ENCODE measurements at places on chromosomes 7 and 10.

- DNase-seq: no peak
Measured at GRCh38 chr7:39882148-39882784, 67.8 kb upstream of the CDK13 start.

DNA sequence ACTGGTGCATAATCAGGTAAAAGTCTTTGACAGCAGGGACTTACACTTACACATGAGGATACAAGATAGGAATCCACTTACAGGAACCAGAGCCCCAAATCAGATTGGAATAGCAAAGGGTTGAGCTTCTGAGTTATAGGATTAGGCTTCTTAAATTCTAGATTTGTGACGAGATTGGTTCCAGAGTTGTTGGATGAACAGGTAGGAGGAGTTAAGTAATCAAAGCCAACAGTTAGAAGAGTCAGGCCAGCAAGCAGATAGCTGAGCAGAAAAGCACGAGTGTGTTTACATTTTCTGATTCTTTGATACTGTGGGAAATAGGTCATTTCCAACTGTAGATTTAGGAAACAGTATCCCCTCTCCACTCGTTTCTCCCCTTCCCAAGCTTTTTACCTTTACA is 167.0 kb downstream of the MDFIC start:
- DNase-seq: no peak

GRCh38 chr10:115141254-115141653 is 48.1 kb downstream of the ATRNL1 start:
- no peak for DNase-seq

GRCh38 chr10:73906524-73907447 is 4.1 kb upstream of the PLAU start:
- peak; percentile 93 for DNase-seq

GRCh38 chr7:85135977-85136376 is 50.9 kb downstream of the SEMA3D start:
- peak; percentile 71 for DNase-seq

GRCh38 chr10:97690133-97690532 is 3.1 kb upstream of the AVPI1 start:
- no peak for DNase-seq

GRCh38 chr7:101739775-101740398 is 77.5 kb upstream of the CUX1 start:
- DNase-seq: no peak

- DNase-seq: no peak
Measured at GRCh38 chr7:46933596-46933995, 648.3 kb downstream of the TNS3 start.

DNA sequence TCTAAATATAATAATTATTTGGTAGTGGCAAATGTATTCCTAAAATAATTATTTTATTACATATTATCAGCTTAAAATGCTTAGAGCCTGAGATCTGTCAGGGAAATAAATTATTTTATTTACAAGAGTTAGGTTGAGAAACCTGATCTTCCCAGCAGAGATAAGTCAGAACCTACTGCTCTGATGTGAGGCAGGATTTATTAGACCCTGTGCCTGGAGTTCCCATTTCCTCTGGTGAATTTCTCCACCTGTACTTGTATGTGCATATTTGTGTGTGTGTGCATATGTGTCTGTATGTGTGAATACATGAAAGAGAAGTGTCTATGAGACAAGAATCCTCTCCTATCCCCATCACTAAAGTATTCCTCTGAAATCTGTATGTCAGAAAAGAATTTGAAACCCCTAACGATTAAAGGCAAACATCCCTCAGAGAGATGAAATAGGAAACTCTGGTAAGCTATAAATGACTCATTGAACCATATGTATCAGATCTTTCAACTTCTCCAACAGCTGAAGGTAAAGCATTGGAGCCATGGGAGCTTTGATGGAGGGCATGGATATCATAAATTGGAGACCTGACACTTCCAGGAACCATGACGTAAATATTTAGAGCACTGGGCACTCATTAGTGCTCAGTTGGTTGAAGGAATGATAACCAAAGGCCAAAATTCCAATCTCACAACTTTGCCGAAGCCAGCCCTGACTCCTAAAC is 190.9 kb downstream of the XPNPEP1 start:
- no peak for DNase-seq

- peak; percentile 95 for DNase-seq
Measured at GRCh38 chr7:139915864-139916716, 87.0 kb downstream of the TBXAS1 start.

GRCh38 chr10:84798312-84798711 is 469.9 kb downstream of the CCSER2 start:
- no peak for DNase-seq

GRCh38 chr7:2004841-2005725 is 227.7 kb downstream of the MAD1L1 start:
- no peak for DNase-seq

- peak; percentile 23 for DNase-seq
Measured at GRCh38 chr7:31408140-31408729, 67.7 kb upstream of the NEUROD6 start.

- DNase-seq: peak; percentile 13
Measured at GRCh38 chr10:103416436-103417147, 20.2 kb downstream of the PDCD11 start.

- DNase-seq: no peak
Measured at GRCh38 chr7:15905251-15906040, 219.0 kb upstream of the MEOX2 start.

DNA sequence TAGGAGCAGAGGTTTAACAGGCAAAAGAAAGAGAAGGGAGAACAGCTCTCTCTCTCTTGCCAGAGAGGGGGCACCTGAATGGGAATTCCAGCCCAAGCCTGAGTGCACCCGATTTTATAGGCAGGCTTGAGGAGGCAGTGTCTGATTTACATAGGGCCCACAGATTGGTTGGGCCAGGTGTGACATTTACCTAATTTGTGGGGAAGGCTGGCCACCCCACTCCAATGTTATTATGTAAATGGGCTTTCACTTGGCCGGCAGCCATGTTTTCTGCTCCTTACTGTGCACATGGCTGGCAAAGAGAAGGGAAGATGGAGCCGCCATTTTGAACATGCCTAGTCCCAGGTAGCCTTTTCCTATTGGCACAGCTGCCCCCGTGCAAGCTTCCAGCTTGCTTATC is 735.5 kb upstream of the AUTS2 start:
- DNase-seq: no peak

DNA sequence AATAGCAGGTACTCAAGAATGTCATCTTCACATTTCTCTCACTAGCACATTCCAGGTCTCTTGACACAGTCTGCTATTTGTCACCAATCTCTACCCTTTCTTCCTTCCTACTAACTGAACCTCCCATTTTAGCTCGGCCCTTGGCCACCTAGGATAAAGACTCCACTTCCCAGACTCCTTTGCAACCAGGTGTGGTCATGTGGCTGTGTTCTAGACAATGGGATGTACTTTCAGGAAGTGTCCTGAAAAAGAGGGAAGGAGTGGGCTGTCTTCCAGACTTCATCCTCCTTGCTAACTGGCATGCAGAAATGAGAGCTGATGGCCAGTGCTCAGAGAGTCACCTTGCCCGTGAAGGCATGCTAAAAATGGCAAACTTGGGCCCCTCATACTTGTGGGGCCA is 139.2 kb downstream of the AMPH start:
- DNase-seq: no peak

DNA sequence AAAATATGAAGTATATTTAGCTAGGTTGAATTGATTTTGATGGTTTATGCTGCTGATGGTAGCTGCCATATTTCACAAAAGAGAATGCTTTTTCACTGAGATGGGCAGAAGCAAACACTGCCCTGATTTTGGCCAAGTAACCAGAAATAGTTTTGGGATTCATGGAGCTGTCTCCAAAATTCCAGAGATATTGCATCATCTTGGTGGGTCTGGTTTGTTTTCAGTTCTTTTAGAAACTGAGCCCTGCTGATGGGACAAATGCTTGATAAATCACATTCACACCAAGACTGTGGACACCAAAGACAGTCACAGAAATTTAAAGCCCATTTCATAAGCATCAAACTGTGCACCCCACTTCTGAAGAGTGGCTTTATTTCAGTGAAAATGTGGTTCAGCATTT is 140.5 kb downstream of the BICC1 start:
- DNase-seq: no peak

GRCh38 chr10:26911811-26912461 is 51.2 kb upstream of the ABI1 start:
- no peak for DNase-seq

DNA sequence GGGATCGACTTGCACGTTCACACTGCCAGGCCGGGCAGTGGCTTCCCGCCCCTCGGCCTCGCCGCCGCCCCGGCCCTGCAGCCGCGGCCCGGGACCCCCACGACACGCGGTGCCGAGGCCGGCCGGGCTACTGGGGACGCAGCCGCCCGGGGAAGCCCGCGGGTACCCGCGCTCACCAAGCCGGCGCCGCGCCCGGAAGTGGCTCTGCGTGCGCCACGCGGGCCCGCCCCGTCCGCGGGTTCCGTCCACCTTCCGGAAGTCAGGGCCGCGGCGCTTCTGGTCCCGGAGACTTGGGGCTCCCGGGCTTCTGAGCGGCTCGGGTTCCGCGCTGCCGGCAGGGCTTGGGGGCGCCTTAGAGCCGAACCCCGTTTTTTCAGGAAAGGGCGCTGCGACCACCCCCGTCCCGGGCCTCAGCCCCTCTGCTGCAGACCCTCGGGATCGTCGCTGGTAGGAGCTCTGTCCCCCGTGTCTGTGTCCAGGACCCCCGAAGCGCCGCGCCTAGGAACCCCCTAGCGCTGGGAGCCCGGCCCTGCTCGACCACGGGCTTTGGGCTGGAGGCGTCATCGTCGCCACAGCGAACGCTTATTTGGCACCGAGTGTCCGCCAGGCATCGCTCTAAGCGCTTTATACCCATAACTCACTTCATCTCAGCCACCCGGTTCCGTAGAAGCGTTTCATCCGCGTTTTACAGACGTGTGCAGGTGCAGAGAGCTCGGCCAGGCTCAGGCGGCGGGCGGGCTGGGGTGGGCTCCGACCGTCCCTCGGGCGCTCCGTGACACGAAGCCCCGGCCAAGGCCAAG is at the start of gene PSMG3:
PSMG3 (minus strand) TSS at position 200 of the 800 bp plus-strand sequence. CDS start 693 bp downstream, outside the sequence.
- peak; percentile 45 for DNase-seq

DNA sequence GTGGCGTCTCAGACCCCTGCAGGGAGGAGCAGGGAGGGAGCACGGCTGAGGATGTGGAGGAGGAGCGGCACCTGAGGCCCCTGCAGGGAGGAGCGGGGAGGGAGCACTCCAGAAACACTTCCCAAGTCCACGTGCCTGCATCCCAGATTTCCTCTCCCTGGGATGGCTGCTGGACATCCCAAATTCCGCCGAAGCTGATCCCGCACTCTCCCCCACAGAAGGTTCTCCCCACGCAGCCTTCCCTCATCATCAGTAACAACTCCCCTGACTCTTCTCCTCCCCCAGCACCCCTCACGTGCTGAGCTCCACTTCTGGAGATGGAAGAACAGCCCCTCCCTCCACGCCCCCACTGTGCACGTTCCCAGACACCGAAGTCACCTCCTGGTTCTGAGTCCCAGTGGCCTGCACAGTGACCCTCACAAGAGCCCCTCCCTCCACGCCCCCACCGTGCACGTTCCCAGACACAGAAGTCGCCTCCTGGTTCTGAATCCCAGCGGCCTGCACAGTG is 17.8 kb upstream of the FOXL3 start:
- DNase-seq: no peak

- no peak for DNase-seq
Measured at GRCh38 chr10:125085258-125086054, 74.9 kb downstream of the CTBP2 start.

DNA sequence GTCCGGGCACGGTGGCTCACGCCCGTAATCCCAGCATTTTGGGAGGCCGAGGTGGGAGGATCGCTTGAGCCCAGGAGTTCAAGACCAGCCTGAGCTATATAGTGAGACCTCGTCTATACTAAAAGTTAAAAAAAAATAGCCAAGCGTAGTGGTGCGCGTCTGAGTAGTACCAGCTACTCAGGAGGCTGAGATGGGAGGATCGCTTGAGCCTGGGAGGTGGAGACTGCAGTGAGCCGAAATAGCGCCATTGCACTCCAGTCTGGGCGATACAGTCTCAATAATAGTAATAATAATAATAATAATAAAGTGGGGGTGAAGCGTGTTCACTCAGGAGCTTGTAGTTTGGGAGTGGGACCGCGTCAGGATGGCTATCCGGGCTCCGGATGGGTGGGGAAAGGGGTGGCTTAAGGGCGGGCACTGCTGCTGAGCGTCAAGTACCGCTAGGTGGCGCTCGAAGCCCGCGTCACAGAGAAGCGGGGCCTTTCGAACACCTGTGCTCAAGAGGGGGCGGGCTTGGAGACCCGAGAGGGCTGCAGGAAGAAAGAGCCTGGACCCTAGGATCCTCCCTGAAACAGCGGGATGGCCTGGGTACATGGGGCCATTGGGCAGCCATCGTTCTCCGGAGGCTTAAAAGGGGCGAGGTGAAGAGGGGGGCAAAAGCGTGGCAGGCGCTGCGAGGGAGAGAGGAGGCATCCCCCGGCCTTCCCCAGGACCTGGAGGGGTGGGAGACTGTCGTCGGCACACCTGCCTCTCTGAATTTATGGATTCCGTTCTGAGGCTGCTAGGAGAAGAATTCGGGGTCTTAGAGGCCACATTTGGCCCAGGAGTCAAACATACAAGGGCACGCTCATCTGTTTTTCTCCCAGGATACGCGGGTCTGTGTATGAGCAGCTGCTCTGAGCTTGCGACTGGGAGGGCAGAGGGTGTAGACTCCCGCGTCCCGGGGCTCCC is 14.5 kb downstream of the LBX1 start:
- DNase-seq: no peak

DNA sequence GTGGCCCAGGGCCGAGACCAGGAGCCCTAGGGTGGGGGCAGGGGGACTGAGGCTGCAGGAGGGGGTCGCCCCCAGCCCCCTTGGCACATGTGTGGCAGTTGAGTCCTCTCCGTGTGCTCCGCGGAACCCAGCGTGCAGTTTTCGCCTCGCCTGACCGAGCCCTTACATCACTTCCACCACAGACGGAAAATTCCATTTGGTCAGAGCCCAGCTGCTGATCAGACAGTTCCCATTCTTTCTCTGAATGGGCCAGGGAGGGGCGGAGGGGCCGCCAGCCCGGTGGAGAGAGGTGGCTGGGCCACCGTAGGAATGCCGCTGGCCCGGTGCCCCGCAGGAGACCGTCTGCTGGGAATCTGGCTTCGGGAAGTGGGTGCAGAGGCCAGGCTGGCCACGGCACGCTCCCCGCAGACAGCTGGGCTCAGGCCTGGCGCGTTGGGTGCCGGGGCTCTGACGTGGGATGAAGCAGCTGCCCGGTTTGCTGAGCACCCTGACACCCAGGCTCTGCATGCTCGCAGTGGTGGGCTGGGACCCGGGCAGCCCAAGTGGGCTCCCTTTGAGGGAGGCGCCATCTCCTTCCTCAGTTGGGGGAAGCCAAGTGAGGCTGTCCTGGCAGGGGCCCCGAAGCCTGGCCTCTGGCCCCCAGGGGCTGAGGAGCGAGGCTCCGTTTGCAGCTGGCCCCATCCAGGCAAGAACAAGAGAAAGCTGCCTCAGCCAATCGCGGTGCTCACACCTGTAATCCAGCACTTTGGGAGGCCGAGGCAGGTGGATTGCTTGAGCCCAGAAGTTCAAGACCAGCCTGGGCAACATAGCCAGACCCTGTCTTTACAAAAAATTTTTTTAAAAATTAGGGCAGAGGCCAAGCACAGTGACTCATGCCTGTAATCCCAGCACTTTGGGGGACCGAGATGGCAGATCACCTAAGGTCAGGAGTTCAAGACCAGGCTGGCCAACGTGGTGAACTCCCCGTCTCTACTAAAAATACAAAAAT is 9.9 kb downstream of the TTYH3 start:
- DNase-seq: peak; percentile 77

- no peak for DNase-seq
Measured at GRCh38 chr10:102935939-102936605, 18.0 kb downstream of the CNNM2 start.
